ENCODE measurements at places on chromosomes 1 and 21.

DNA sequence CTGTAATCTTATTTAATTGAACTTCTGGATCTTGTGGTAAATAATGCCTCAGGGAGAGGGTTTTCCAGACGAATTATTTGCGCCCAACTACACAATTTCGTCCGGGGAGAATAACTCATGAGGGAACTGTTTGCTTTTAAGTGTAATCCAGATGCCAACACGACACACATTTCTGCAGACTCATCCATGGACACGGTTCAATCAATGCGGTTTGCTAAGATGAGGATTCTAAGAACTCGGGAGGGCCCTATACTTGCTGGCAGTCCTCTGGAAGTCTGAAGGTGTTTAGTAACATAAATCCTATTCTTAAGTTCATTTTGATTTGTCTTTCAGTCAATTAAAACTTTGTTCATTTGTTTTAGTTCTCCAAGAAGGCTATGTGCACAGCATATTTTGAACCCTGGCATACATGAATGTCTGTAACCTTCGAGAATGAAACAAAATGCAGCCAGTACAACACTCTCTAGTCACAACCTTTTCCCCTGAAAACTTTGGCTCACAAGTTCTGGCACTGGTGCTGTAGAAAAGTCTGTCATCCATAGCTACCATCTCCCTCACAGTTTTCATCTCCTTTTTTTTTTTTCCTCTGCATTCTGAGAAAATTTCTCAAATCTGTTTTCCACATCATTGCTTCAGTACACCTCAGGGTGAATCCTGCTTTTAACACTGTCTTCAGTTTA, 38.8 kb downstream of the DIPK1A start:
- no peak for DNase-seq

DNA sequence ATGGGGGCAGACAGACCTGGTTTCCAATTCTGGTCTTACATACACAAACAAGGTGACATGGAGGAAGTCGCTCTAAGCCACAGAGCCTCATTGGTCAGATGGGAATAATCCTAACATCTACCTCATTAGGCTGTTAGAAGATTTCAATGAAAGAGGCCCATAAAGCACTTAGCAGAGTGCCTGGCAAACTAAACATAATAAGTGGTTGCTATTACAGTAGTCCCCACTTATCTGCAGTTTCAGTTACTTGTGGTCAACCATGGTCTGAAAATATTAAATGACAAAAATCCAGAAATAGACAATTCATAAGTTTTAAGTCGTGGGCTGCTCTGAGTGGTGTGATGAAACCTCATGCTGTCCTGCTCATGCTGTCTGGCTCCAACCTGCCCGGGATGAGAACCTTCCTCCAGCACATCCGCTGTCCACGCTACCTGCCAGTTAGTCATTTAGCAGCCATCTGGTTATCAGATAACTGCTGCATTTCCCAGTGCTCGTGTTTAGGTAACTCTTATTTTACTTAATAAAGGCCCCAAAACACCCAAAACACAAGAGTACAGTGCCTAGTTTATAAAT, 112.3 kb downstream of the DDX20 start:
- no peak for DNase-seq

DNA sequence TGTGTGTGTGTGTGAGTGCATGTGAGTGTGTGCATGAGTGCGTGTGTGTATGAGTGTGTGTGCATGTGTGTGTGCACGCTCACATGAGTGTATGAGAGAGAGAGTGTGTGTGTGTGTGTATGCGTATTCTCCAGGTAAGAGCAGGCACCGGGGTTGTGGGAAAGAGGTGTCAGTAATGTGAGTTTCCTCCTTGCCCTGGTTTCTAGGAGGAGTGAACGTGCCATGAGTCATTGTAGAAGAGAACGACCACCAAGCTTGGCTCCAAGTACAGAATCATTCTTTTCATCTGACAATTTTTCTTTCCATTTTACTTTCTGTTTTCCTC, 79.1 kb downstream of the POFUT2 start:
- DNase-seq: peak; percentile 41

DNA sequence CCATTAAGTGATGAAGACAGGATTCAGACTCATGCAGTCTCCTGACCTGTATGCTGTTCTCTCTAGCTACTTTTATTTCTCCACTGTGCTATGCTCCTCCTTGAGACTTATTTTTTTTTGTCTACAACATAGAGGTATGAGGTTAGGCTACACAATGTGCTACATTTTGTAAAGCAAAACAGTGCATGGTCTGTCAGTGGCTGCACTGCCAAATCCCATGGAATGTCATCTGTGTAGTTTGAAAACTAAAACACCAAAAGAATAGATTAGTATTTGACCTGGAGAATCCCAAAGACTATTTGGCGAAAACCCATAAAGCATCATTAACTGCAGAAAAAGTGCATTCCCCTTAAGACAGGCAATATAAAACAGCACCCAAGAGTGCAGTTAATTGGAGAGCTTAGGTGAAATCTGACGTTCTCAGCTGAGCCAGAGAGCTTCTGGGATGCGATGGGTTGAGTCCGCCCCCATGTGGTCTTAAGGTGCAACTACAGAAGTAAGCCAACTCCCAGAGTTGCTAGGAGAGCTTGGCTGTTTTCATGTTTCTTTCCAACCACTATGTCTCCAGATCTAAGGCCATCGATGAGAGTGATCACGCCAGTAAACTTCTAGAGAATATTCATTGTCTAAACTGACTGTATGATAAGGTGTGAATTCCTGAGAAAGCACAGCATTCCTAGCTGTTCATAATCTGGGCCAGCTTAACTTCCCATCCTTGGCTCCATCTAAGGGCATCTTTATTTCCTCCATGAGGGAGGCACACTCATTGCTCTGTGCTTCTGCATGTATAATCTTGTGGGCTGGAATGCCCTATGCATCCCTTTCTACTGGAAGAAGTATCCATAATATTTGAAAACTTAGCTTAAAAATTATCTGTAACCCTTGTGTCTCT, 20.7 kb upstream of the CYP2J2 start:
- DNase-seq: peak; percentile 49

- DNase-seq: no peak
Measured at GRCh38 chr1:2644171-2644570, 11.4 kb upstream of the MMEL1 start.

- DNase-seq: no peak
Measured at GRCh38 chr1:186996816-186997215, 168.1 kb downstream of the PLA2G4A start.

DNA sequence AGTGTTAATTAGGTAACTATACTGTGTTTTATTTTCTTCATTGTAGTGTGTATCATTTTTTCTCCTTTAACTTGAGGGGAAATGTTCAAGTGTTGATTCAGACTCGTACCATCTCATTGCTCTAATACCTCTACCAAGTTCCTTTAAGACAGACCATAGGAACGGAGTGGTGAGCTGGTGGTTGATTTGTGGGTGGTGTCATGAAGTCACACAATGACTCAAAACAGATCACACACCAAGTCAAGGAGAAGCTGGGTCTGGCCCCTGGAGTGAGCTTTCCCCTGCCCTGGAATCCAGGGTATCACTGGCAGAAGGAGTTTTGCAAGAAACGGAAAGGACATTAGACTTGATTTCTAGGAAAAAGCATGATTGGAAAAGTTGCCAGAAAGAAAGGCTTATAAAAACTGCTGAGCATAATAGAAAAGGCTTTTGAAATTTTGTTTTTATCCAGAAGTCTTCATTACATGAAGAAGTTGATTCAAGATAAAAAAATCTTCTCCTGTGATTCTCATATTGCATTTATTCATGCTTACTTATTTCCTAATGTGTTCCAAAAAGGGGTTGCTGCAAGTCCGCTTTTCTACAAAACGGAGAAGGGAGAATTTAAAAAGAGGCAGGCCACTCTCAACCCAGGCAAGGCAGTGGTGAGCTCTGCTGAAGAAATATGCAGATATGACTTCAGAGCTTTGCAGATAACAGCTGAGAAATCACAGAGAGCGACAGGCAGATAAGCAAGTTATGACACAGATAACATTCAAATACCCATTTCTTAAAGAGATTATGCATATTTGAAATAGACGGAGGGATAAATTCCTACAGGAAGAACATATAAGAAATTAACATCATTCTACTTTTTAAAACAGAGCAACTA, 79.7 kb downstream of the TBX19 start:
- DNase-seq: peak; percentile 25

DNA sequence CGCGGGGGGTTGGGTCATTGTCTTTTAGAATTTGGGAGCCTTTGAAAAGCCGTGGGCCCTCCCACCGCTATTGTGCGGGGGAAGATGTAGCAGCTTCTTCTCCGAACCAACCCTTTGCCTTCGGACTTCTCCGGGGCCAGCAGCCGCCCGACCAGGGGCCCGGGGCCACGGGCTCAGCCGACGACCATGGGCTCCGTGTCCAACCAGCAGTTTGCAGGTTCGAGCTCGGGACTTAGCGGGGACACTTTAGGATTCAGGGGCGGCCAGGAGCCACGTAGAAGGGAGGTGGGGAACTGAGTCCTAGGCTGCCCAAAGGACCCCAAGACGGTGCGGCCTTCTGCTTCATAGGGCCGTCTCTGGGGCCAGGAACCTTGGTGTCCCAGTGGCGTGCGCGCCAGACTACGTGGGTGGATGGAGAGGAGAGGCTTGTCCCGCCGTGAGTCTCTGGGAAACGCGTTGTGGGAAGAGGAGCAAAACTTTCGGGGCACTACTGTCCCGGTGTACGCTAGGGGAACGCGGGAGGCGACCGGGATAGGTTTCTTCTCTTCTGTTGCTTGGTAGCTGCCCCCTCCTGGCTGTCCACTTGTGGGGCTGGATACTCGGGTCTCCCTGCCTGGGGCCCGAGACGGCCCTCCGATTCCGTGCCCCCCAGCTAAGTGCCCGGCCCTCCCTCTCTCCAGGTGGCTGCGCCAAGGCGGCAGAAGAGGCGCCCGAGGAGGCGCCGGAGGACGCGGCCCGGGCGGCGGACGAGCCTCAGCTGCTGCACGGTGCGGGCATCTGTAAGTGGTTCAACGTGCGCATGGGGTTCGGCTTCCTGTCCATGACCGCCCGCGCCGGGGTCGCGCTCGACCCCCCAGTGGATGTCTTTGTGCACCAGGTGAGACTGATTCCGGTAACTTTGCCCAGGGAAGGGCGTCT, at the start of gene LIN28A:
Gene LIN28A, plus strand, starts transcription at position 112 of the 918 bp plus-strand sequence. Its CDS starts 75 bp downstream, at position 187.
- no peak for DNase-seq

DNA sequence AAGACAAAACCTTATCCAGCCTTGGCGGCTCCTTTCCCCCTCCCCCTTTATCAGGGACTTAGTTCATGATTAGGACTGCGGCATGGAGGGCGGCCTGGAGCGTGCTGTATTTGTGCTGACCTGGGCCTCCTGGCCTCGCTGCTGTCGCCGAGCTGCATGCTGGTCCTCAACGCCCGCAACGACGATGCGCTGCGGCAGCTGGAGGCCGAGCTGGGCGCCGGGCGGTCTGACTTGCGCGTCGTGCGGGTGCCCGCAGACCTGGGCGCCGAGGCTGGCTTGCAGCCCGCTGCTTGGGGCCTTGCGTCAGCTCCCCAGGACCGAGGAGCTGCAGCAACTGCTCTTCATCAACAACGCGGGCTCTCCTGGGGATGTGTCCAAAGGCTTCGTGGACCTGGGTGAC, 70.9 kb downstream of the TM2D1 start:
- no peak for DNase-seq

DNA sequence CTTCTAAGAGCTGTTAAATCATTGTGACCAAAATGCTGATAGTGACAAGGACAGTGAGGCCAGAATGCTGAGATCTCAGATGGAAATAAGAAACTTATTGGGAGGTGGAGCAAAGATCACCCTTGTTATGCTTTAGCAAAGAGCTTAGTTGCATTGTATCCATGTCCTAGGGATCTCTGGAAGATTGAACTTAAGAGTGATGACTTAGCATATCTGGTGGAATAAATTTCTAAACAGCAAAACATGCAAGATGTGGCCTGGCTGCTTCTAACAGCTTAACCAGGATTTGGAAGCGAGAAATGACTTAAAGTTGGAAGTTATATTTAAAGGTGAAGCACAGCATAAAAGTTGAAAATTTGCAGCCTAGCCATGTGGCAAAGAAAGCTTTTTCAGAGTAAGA, 7.7 kb downstream of the NTMT2 start:
- no peak for DNase-seq

DNA sequence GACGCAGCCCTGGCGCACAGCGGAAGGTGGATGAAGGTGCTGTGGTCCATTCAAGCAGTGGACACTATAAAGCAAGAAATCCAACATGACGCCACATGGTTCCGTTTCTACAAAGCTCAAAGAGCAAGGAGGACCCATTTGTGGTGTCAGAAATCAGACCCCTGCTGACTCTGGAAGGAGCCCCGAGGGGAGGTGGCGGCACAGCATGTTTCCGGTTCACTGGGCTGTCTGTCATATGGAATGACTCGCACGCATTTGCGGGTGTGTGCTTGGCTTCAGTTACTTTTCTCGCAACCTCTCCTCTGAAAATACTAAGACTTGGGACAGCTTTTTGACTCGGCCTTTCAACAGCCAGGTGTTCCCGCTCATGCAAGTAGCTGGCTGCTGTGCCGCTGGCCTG, 29.1 kb upstream of the LRRC47 start:
- DNase-seq: no peak

- DNase-seq: no peak
Measured at GRCh38 chr1:21323091-21323490, 32.8 kb upstream of the ECE1 start.

DNA sequence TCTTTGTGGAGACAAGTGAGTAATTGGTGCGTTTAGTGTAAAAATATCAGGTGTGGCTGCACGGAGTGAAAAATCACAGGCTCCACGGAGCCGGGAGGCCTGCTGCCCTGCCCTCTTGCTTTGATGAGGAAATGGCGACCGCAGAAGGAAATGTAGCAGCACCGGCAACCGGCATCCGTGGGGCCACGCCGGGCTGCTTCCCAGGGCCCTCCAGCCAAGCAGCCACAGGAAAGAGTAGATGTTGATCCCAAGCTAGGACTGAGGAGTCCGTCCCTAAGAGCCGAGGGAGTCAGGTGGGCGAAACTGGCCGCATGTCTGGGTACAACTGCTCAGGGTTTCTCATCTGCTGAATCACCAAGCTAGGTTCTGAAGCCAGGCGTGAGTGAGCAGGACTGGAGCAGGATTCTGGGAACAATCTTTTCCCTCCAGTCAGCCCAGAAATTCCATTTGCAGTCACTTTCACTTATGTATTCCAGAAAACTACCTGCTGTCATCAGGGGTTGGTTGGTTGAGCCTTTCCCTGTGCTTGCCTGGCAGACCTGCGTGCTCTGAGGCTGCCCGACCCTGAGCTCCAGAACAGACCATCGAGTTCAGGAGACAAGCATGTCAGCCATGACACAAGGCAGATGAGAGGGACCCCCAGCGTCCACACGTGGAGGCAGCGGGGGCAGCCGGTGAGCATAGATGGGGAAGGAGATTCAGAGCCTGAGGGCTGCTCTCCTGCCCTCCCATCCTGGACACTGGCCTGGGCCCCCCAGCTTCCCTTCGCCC, 5.8 kb upstream of the ITGB2 start:
- peak; percentile 65 for DNase-seq

GRCh38 chr1:16267690-16268180, 30.8 kb upstream of the CPLANE2 start:
- DNase-seq: no peak

- no peak for DNase-seq
Measured at GRCh38 chr1:224149709-224150108, 33.3 kb upstream of the DEGS1 start.

- DNase-seq: peak; percentile 87
Measured at GRCh38 chr1:206583707-206584648, 28.3 kb downstream of the EIF2D start.
